ENCODE measurements at places on chromosomes 16 and 17. TPM values are rescaled to one million over a fixed set of nuclear protein-coding genes. Genes with fewer than 3 reads are reported as not detected.
A peak's percentile ranks its signal among the peaks of the same experiment; 100 is the strongest.

DNA sequence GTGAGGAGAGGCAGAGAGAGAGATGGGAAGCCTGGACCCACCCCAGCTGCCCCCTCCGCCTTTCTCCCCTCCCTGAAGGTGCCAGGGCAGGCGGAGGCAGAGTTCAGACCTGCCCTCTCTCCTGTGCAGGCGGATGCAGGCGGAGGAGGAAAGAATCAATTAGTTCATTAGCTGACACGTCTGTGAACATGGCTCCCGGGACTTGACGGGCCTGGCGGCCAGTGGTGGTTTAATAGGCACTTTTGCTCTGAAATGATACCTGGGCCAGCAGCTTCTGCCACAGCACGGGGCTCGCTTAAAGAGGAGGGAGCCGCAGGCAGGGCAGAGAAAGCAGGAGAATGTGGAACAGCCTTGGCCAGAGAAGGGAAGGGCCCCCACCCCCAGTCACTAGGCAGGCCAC is 98.1 kb downstream of the SDK2 start:
- no peaks in the 10 kb centered on the region for H3K4me1 ChIP-seq
- no peak for DNase-seq
- no peaks in the 10 kb centered on the region for H3K36me3 ChIP-seq
- H3K27ac ChIP-seq, result no peak overlapping the region

DNA sequence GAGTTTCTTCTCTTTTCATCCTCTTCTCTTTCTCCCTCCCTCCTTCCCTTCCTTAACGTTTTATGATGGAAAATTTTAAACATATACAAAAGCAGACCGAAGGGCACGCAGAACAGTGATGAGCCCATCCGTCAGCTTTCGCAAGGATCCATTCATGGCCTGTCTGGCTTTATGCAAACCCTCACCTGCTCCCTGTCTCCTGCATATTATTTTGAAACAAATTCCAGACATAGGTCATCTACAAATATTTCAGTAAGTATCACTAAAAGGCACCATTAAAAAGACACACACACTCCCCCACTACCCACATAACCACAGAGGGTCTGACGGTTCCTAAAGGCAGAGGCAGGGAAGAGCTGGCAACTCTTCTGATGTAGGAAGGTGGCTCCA is 235.0 kb downstream of the NTN1 start:
- H3K4me1 ChIP-seq, result peaks cover 14% of the 10 kb centered on the region
- no peak overlapping the region for H3K27ac ChIP-seq
- no peak for DNase-seq
- no peaks in the 10 kb centered on the region for H3K36me3 ChIP-seq

- H3K27ac ChIP-seq, result no peak overlapping the region
- peaks cover 74% of the 10 kb centered on the region for H3K4me1 ChIP-seq
- H3K27me3 ChIP-seq, result no peaks in the 10 kb centered on the region
- no peaks in the 10 kb centered on the region for H3K36me3 ChIP-seq
Observed at GRCh38 chr16:89404561-89404960, 85.8 kb downstream of the ANKRD11 start.

The CA4 gene
- total RNA-seq, result not detected

The TMEM170A gene
- 54.3 TPM for total RNA-seq

DNA sequence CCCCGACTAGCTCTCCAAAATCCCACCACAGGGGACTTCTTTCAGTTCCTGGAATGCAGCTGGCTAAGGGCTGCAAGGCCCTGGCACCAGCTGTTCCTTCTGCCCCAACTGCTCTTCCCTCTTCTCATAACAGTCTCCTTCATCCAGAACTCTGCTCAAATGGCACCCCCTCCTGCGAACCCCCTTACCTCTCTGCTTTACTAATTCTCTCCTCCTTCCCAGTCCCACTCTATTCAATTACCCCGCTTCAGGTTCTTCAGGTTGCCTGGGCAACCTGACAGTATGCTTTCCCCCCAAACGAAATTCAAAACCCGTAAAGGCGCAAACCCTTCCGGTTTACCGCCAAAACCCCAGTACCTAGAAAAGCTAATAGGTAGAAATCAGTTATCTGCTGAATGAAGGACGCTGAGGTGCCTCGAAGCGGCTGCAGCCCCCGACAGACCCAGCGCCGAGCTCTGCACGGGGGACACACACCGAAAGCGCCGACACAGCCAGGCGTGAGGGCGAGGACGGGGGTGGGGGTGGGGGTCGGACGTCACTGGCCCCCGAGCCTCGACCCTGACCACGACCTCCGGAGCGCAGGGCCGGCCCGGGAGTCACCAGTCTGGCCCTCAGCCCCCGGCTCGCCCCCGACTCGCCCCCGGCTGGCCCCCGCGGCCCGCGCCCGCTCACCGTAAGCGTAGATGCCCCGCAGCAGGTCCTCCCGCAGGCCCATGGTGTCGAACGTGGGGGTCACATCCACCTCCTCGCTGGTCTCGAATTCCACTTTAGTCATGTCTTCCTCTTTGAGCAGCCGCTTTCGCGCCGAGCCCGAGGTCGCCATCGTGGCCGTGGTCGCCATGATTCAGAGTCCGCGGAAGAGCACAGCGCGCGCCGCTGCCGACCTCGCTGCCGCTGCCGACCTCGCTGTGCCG is 550 bp downstream of the EIF4A3 start:
- peak overlapping the region; percentile 45 for H3K4me3 ChIP-seq
- peaks cover 32% of the 10 kb centered on the region for H3K4me1 ChIP-seq
- H3K27ac ChIP-seq, result peak overlapping the region; percentile 83
- peaks cover 29% of the 10 kb centered on the region for H3K36me3 ChIP-seq
- H3K27me3 ChIP-seq, result no peaks in the 10 kb centered on the region
- no peak for DNase-seq

- H3K36me3 ChIP-seq, result no peaks in the 10 kb centered on the region
- peak overlapping the region; percentile 89 for H3K27ac ChIP-seq
- no peaks in the 10 kb centered on the region for H3K27me3 ChIP-seq
Observed at GRCh38 chr17:75404731-75405364, 630 bp downstream of the GRB2 start.

The ACE gene
- 56.7 TPM for total RNA-seq

- H3K27me3 ChIP-seq, result no peaks in the 10 kb centered on the region
- peaks cover 26% of the 10 kb centered on the region for H3K4me1 ChIP-seq
- no peak for DNase-seq
- no peak overlapping the region for H3K27ac ChIP-seq
- no peak overlapping the region for H3K4me3 ChIP-seq
Observed at GRCh38 chr17:14094676-14095601, 25.6 kb downstream of the COX10 start.

DNA sequence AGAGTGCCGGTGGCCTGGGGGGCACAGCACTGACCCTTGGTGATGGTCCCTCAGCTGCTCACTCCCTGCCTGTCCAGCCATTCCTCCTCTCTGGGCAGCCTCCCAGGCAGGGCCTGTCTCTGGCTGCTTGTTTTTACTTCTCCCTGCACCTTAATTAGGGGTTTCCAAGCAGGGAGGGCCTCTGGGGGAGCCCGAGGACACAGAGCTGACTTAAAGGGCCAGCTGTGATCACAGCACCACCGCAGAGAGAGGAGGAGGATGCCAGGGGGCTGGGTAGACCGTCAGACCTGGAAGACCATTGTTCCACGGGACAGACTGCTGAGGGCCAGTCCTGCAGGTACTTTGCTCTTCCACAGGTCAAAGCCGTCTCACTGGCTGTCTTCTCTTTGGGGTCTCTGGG is 1.2 kb upstream of the DPH1 start:
- no peak overlapping the region for H3K27ac ChIP-seq
- H3K4me1 ChIP-seq, result peaks cover 43% of the 10 kb centered on the region
- DNase-seq, result no peak
- H3K36me3 ChIP-seq, result peaks cover 7% of the 10 kb centered on the region

GRCh38 chr17:57521606-57522005 is 223.5 kb downstream of the CCDC182 start:
- no peak for DNase-seq
- no peak overlapping the region for H3K27ac ChIP-seq
- H3K4me1 ChIP-seq, result no peaks in the 10 kb centered on the region
- H3K36me3 ChIP-seq, result no peaks in the 10 kb centered on the region

GRCh38 chr16:49788986-49789385 is 66.9 kb downstream of the ZNF423 start:
- DNase-seq, result no peak
- H3K27ac ChIP-seq, result no peak overlapping the region
- no peaks in the 10 kb centered on the region for H3K36me3 ChIP-seq
- no peaks in the 10 kb centered on the region for H3K4me1 ChIP-seq
- H3K4me3 ChIP-seq, result no peak overlapping the region

Measured in CD4-positive, alpha-beta memory T cell (primary cell).